BE2C (cell line): ENCODE measurements at places on chromosomes 12 and 14.

GRCh38 chr14:104462651-104463630 lies 116.6 kb upstream of the C14orf180 start:
- no peak for DNase-seq

DNA sequence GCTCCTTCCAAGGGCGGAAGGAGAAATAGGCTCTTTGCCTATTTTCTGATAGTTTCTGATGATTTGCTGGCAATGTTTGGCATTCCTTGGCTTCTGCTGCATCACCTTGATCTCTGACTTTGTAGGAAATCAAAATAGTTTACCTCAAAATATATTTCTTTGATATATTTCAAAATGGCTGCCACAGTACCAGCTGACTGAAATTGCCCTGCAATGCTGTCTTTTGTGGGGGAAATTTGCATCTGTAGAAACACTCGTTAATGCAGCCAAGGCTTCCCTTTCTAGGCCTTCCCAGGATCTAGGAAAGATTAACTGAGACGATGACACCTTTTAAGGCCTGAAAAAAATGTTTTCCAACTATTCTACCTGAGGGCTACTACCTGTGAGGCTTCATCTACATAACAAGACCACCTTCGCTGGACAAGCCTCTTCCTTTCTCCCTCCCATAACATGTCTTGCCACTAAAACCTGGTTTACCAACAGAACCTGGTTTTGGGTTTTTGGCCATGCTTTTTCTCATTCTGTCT lies 212.8 kb upstream of the SSTR1 start:
- no peak for DNase-seq

GRCh38 chr12:70928071-70928470 lies 7.5 kb upstream of the PTPRR start:
- DNase-seq = no peak

GRCh38 chr12:112685321-112685720 lies 106.2 kb upstream of the RPH3A start:
- peak; percentile 24 for DNase-seq

GRCh38 chr12:92987846-92988621 lies 58.9 kb upstream of the EEA1 start:
- no peak for DNase-seq

GRCh38 chr14:76193696-76194095 lies 42.0 kb downstream of the GPATCH2L start:
- DNase-seq = no peak

DNA sequence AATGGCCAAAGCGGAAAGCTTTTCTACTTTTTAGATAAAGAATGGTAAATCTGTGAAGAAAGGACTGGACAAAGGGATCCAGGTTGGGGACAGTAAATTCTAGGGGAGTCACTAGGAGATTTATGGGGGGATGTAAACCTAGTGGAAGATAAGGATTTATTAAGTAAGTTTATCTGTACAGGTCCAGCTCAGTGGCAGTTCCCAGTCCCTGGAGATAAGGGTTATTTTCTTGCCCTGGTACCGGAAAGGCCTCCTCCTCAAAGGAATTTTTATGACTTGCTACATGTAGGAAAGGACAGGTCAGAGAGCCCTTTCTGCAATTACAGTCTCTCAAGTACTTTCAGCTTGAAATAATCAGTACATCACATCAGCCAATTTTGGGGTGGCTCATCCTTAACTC lies 72.6 kb upstream of the BICD1 start:
- no peak for DNase-seq

- peak; percentile 86 for DNase-seq
Observed at GRCh38 chr12:49580572-49581535, 12.9 kb upstream of the MCRS1 start.

GRCh38 chr12:31346267-31346666 lies 20.3 kb upstream of the SINHCAF start:
- no peak for DNase-seq

- DNase-seq = no peak
Observed at GRCh38 chr12:2689393-2689792, 105.4 kb upstream of the FKBP4 start.

- no peak for DNase-seq
Observed at GRCh38 chr12:5798242-5799015, 146.6 kb downstream of the ANO2 start.

DNA sequence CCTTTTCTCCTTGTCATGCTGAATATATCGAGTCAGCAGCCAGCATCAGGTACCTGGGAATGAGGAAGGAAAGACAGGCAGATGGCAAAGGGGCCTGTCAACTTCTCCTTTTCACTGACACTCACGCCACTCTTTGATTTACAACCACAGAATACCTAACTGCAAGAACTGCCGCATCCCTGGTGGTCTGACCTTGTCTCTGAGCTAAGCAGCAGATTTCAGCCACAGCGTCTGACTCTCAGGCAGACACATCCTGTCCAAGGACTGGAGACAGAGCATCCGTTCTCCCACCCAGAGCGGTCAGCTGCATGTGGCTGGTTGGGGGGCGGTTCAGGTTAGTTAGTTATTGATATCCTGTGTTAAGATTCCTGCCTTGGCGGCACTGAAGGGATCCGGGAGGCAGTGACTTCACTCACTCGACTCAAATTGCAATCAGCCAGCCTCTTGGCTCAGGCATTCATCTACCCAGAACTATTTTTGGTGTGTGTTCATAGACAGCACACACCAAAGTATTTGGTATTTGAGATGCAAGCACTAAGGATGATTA lies 11.2 kb upstream of the MAP1LC3B2 start:
- DNase-seq = no peak

- no peak for DNase-seq
Observed at GRCh38 chr12:80050236-80050635, 49.1 kb upstream of the OTOGL start.

DNA sequence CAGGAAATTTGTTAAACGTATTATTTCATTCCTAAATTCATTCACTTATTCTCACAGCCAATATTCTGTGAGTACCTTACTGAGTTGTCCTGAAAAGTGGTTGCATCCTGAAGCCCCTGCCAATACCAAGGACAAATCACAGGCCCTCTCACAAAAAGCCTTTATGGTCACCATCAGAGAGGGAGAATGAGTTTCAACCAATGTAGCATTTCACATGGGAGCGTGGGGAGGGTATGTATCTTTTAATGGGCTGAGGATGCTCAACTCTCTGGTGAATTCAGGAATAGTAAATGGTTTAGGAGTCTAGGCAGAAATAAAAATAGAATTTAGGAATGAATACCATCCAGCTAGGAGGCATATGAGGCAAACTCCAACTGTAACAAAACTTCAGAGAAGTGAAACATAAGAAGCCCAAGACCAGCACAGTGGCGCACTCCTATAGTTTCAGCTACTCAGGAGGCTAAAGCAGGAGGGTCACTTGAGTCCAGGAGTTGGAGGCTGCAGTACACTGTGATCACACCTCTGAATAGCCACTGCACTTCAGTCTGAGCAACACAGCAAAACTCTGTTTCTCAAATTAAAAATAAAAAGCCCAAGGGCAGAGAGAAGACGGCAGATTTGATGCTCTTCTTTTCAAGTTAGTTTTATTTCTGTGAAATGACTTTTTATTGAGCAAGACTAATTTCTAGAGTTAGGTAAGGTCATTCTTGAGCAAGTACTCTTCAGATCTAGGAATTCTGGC lies 142.7 kb downstream of the HMGA2 start:
- no peak for DNase-seq

DNA sequence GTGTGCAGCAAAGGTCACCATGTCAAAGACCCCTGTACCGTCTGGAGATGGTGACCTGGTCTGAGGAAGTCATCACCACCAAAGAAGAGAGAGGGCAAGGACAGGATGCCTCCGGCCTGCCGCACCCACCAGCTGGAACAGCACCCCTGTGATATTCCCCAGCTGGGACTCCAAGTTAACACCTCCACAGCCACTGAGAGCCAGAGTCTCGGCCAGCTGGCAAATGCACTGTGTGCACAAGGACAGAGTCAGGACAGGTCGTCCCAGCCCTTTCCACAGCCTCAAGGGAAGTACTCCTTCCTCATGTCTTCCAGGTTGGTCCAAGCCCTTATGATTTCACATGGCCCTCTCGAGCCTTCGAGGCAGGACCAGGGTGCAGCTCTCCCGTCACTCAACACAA lies 19.3 kb upstream of the FKBP4 start:
- no peak for DNase-seq

- no peak for DNase-seq
Observed at GRCh38 chr12:1749019-1749418, 58.1 kb downstream of the ADIPOR2 start.

DNA sequence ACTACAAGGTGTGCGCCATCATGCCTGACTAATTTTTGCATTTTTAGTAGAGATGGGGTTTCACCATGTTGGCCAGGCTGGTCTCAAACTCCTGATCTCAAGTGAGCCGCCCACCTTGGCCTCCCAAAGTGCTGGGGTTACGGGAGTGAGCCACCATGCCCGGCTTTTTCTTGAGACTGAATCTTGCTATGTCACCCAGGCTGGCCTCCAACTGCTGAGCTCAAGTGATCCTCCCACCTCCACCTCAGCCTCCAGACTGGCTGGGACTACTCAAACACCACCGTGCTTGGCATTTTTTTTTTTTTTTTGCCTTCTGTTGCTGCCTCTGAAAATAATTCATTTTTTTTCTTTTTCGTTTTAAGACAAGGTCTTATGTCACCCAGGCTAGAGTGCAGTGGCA lies 8.2 kb upstream of the ESPL1 start:
- DNase-seq = no peak

- no peak for DNase-seq
Observed at GRCh38 chr12:6605421-6606330, 1.5 kb downstream of the CHD4 start.

DNA sequence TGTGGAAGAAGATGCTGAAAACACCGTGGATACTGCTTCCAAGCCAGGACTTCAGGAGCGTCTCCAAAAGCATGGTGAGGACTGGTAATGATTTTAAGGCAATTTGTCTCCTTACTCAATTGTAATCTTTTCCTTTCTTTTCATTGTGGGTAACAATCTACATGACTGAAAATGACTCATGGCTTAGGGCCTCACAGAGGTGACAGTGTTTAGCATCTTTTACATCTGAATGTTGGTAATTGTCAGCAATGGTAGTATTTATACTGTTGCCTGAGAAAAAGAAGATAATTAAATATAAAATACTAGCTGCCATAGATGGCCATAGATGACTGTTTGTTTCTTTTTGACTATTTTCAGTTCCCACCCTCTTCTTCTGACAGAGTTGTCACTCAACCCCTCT lies 31.6 kb downstream of the TULP3 start:
- no peak for DNase-seq

GRCh38 chr12:14567351-14568162 lies at the start of gene PLBD1:
TSS of gene PLBD1 (minus strand) at chr12:14567883. CDS start at chr12:14567696, 187 bp downstream.
- DNase-seq = peak; percentile 28

- no peak for DNase-seq
Observed at GRCh38 chr14:29607169-29607568, 320.5 kb downstream of the PRKD1 start.

- no peak for DNase-seq
Observed at GRCh38 chr14:98167705-98168104, 1104.3 kb downstream of the BCL11B start.

DNA sequence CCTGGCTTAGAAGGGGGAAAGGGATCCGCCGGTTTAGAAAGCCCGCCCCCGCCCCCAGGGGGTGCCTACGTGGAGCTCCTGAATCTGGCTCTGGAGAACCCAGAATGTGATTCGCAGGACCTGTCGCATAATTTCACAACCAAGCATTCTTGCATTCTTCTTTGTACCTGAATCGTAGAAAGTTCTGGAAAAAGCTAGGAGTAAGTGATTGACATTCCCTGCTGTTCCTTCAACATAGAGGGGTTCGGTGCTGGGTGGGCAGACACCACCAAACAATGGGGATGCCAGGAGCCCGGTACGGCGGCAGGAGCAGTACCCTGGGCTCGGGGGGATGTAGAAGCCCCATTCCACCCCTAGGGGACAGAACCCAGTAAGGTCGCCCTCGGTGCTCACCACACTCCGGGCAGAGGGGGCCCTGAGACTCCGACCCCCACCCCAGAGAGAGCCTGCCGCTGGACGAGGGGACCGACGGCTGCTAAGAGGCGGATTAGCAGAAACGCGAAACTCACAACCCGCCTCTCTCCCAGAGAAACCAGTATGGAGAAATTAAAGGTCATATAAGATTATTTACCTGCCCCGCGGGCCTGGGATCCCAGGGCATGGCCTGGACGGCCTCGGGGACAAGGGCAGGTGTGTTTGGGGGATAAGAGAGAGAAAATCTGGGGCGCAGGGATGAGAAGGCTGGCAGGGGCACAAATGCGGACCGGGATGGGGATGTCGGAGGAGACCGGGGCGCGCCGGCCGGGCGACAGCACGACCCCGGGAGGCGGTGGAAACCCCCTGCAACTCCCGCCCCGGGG lies 520 bp downstream of the CSRP2 start:
- DNase-seq = peak; percentile 41

DNA sequence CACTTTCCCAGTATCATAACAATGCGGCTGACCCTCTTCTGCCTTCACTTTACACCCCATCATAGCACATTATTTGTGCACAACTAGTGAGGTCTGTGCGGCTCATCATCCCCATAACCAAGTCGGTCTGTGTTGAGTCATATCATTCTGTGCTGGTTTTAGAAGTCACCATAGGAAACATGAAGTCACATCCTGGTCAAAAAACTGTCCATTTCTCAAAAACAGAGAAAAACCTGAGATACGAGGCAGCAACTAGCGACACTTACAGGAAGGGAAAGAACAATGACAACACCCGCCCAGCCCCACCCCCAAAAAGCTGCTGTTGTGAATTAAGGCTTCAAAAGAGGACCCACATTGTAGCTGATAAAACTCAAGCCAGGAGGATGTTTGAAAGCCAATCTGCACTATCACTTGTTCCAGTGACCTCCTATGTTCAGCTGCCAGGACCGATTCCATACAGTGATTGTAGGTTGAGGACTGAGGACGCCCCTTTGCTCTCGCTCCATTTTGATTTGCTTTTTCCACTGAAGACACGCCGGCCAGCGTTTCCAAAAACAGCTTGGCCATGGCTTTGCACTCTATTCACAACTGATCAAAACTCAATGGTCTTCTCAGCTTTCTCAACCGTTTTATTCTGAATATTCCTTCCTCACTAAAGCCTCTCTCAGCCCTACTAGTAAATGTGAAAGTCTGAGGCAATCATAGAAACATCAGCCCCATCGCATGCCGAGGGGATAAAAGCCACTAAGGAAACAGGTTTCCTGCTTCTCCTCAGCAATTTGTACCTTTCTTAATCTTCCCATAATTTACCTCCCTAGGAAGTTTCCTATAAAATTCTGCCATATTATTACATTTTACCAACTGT lies 87.5 kb downstream of the DUSP16 start:
- no peak for DNase-seq

GRCh38 chr14:100898935-100899883 lies 4.3 kb downstream of the RTL1 start:
- peak; percentile 69 for DNase-seq

- DNase-seq = no peak
Observed at GRCh38 chr12:49277466-49277865, 12.6 kb downstream of the TUBA1C start.

GRCh38 chr14:96614481-96614881 lies 112.3 kb downstream of the PAPOLA start:
- peak; percentile 62 for DNase-seq
